ENCODE measurements at places on chromosomes 4 and X. TPM values are rescaled to one million over a fixed set of nuclear protein-coding genes. Genes with fewer than 3 reads are reported as not detected.

DNA sequence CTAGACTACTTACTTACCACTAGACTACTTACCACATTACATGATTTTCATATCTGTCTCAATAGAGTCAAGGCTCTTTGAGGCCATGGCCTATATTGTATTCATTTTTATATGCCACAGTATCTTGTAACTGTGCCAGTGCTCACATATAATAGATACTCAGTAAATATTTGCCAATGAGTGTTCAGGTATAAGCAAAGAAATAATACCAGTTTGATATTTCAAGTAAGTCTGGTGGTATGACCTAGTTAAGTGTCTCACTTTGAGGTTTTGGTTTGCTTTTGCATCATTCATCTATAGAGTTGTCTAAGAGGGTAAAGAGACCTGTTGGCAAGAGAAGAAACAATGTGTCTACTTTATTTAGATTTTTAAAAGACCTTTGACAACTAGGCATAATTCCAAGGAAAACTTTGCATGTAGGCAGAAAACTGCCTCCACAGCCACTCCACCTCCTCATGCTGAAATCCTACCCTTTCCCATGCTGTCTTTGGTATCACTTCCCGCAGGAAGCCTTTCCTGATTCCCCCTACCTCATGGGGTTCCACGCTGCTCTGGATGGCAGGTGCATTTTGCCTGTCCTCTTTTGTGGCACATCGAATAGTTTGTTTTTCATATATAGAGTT, 91.3 kb upstream of the KLHL13 start:
- H3K27ac ChIP-seq, result no peak overlapping the region
- H3K27me3 ChIP-seq, result no peaks in the 10 kb centered on the region
- no peaks in the 10 kb centered on the region for H3K4me1 ChIP-seq
- DNase-seq, result no peak
- H3K36me3 ChIP-seq, result no peaks in the 10 kb centered on the region
- H3K4me3 ChIP-seq, result no peak overlapping the region

The OTC gene
- total RNA-seq, result not detected

- H3K36me3 ChIP-seq, result no peaks in the 10 kb centered on the region
- peaks cover 34% of the 10 kb centered on the region for H3K27me3 ChIP-seq
- DNase-seq, result no peak
- no peaks in the 10 kb centered on the region for H3K4me1 ChIP-seq
Measured at GRCh38 chr4:25301471-25301870, 11.1 kb upstream of the ZCCHC4 start.

The GDPD2 gene
- total RNA-seq, result 6.0 TPM

DNA sequence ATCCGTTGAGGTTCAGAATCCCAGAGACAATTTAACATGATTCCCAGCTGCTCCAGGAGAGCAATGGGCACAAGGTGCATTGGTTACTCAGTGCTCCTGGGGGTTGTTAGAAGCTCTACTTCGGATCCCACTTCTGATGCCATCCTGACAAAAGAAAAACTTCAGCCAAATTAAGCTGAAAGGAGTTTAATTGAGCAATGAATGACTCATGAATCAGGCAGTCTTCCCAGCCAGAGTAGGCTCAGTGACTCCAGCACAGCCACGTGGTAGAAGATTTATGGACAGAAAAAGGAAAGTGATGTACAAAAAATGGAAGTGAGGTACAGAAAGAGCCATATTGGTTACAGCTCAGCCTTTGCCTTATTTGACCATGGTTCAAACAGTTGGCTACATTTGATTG, 95.7 kb downstream of the PWWP3B start:
- no peak overlapping the region for H3K27ac ChIP-seq
- H3K4me3 ChIP-seq, result no peak overlapping the region
- DNase-seq, result no peak
- H3K27me3 ChIP-seq, result no peaks in the 10 kb centered on the region
- no peaks in the 10 kb centered on the region for H3K4me1 ChIP-seq
- H3K36me3 ChIP-seq, result no peaks in the 10 kb centered on the region

DNA sequence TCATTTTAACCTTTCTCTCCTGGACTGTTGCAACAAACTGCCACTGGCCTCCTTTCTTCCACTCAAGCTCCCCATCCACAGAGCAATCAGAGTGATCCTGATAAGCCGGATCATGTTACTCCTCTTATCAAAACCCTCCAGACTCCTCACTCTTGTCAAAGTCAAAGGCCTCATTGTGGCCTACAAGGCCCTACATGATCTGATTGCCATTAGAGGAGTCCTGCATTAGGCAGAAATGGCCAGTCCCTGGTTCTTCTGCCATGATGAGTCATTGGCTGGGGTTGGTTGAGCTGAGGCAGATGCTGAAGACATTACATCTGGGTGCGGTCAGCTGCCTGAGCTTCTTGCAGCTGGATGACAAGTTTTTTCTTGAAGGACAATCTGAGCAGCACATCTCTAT, 32.7 kb upstream of the CASK start:
- H3K27ac ChIP-seq, result no peak overlapping the region
- no peak for DNase-seq
- H3K36me3 ChIP-seq, result no peaks in the 10 kb centered on the region

DNA sequence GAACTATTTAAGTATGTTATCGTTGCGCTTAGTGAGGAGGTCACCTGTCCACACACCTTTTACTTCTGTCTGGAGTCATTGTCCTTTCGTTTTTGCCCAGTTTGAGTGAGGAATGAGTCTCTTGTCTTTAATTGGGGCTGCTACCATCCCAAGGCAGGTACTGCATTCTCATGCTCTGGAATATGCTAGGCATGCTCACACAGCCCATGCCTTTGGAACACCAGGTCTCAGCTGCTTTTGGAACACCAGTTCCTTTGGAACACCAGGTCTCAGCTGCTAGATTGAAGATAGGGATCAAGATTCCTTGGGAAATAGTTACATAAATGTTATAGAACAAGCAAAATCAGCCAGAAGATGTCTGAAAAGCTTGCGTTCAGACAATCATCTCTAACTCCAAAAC, 73.1 kb downstream of the AREG start:
- no peaks in the 10 kb centered on the region for H3K27me3 ChIP-seq
- no peak overlapping the region for H3K4me3 ChIP-seq
- H3K4me1 ChIP-seq, result no peaks in the 10 kb centered on the region
- no peak overlapping the region for H3K27ac ChIP-seq
- no peaks in the 10 kb centered on the region for H3K36me3 ChIP-seq

The PSAPL1 gene
- total RNA-seq, result not detected

The FGF13 gene
- total RNA-seq, result 81.1 TPM

DNA sequence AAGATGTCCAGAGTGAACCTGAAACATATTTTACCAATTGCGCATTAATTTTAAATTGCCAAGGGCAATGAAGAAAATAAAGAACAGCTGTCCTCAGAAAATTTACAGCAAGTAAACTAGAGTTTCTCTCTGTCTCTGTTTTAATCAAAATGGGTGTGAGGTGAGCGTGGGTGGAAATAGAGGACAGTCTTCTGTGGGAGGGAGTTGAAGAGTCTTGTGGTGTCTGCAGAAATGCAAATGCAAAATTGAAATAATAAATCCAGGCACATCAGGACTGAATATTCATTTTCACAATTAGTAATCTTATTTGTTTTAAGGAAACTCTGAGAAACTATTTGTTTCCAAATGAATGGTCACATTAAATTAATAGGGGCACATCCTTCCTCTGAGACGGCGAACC, 192.0 kb downstream of the ARHGAP10 start:
- peaks cover 3% of the 10 kb centered on the region for H3K36me3 ChIP-seq
- no peak overlapping the region for H3K4me3 ChIP-seq
- no peak for DNase-seq
- H3K27ac ChIP-seq, result no peak overlapping the region
- no peaks in the 10 kb centered on the region for H3K4me1 ChIP-seq

The SAGE1 gene
- not detected for total RNA-seq

DNA sequence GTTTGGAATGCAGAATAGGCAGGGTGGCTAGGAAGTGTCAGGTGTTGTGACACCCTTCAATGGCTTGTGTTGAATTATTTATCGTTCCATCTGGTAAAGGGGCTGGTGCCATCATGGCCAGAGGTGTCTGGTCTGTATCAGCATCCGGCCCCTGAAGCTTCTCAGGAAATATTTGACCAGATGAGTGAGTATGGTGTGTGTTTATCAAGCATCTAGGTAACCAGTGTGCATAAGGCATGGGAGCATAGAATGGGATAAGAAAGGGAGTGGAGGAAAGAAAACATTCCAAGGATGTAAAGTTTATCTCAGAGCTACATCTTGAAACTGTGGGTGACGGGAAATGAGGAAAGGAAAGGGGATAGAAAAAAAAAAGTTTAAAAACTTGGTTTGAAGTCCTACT, 109.4 kb downstream of the KLHL4 start:
- H3K27me3 ChIP-seq, result no peaks in the 10 kb centered on the region
- DNase-seq, result no peak
- H3K4me3 ChIP-seq, result no peak overlapping the region
- H3K4me1 ChIP-seq, result peaks cover 12% of the 10 kb centered on the region

All from neural crest cell (in vitro differentiated cells).